Endothelial cell (in vitro differentiated cells): ENCODE measurements at places on chromosomes 7 and 10.

DNA sequence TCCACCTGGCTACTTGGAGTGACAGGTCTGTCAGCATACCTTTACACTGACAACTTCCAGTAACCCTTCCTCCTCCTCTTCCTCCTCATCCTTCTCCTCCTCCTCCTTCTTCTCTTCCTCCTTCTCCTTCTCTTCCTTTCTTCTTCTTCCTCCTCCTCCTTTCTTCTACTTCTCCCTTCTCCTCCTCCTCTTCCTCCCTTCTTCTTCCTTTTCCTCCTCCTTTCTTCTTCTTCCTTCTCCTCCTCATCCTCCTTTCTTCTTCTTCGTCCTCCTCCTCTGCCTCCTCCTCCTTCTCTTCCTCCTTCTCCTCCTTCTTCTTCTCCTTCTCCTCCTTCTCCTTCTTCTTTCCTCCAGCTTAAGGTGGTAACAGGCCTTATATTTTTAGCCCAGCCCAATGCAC lies 109.3 kb upstream of the PLXDC2 start:
- DNase-seq: no peak

GRCh38 chr7:974172-974571 lies 1.2 kb downstream of the COX19 start:
- DNase-seq: no peak

DNA sequence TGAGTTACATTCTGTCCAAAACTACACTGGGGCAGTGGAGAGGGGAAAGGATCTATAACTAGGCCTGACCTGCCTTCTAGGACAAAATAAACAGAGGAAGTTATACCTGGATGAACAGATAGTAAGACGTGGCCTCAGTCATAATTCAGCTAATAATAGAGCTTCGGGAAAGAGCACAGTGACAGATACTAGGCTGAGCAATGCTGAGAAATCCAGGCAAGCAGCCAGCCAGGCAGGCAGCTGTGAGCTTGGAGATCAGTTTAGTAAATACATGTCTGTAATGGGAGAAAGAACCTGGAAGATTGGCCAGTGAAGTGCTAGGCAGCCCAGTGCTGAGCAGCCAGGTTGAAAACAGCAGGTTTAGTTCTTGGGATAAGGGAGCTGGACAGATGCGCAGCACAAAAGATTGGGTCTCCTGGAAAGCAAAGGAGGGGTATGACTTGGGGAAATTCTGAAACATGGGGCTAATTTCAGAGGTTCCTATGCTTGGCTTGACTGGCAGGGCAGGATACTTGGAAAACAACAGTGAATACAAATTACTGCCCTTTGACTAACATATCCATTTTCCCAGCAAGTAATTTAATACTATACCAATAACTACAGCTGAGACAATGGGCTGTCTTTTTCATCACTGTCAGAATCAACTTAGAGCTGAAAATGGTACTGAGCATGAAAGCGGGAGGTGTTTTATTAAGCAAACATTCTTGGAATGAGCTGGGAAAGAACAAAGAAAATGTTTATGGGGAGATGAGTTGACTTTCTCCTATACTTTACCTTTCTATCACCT lies 140.8 kb downstream of the DGKB start:
- no peak for DNase-seq

- DNase-seq: no peak
Measured at GRCh38 chr10:86662186-86663045, 5.9 kb upstream of the LDB3 start.

- no peak for DNase-seq
Measured at GRCh38 chr10:3755440-3756359, 29.3 kb downstream of the KLF6 start.

DNA sequence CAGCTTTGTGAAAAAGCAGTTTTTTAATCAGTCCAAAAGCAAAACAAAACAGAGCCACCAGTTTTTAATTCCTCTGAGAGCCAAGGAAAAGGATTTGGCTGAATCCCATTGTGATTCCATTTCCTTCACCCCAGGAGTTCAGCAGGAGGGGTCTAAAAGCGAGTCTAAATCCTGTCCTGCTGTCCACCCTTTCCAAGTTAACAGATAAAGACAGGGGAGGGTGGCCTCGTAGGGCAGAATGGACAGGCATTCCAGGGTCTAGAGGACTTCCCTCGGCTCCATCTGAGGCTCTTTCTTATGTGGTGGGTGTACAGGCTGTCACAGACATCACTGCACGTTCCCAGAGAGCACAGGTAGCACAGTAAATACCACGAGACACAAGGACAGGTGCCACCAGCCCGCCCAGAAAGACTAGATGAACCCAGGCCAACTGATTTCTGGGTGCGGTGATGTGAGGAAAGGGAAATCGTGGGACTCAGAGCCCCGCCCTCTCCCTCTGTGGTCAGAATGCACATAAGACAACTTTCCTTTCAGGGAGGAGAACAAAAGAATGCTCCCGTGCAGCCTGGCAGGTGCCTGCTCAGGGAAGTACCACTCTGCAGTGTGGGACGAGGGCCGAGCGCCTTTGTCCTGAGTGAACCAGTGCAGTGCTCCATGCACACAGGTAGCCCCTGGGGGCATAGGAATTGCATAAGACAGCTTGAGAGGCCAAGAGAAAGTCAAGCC lies 119.7 kb downstream of the ABLIM1 start:
- DNase-seq: no peak

GRCh38 chr10:91683975-91684374 lies 51.1 kb upstream of the PPP1R3C start:
- DNase-seq: no peak

DNA sequence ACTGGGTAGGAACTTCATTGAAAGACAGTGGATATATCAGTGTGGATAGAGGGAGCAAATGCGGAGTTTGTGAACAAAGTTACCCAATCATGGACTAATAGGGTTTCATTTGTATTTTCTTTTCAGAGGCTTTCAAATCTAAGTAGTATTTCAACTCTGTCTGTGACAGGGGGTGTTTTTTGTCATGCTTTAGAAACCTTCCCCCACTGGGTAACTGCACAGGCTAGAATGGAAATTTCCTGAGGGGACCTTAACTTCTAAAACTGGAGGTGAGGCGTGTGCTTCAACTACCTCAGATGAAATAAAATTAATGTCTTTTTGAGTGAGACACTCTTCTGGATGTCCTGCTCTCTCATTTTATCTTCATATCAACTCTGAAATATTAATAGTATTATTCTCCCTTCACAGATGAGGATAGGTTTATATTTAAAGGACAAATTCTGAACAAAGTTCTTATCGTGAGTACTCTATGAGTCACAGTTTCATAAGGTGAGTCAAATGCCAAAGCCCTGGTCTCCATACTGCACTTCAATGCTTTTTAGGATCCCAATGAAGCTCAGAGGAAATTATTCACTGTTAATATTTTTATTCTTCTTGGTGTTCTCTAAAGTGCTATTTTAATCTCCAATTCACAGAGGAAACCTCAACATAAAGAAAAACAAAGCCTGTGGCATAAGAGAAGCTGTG lies 770.6 kb downstream of the CCSER2 start:
- DNase-seq: no peak

DNA sequence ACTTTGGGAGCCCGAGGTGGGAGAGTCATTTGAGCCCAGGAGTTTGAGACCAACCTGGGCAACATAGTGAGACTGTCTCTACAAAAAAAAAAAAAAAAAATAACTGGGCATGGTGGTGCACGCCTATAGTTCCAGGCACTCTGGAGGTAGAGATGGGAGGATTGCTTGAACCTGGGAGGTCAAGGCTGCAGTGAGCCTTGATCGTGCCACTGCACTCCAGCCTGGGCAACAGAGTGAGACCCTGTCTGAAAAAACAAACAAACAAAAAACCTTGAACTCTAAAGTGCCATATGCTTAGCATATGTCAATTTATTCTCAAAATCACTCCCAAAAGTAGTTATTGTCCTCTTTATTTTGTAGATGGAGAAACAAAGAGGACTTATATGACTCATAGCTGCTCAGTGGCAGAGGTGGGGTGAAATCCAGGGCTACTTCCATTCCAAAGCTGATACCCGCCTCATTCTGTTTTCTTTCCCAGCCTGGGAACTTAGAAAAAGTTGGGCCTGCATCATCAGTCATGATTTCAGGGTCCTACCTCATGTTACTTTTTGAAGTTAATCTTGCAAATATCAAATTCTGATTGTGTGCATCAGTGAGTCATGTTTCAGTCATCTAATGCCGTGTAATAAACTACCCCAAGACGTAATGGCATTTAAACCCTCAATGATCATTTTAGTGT lies 13.3 kb downstream of the DHTKD1 start:
- no peak for DNase-seq

- DNase-seq: no peak
Measured at GRCh38 chr7:55127622-55128081, 108.8 kb downstream of the EGFR start.

DNA sequence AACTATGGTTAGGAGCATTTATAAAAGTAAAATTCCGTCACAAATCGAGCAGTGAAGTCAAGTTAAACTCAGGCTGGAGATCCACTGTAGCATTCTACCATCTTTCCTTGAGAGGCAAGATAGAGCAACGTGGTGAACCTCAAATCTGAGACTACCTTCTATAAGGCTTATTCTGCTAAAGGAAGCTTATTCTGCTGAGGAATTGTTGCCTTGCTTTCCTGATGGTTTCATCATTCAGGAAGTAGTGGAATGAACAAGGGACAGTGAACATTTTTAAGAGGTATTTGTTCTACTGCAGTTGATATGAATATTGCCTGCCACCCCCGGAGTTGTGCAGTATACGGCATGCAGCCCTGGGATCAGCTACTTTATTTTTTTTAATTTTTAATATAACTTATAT lies 170.8 kb downstream of the VPS50 start:
- DNase-seq: no peak

DNA sequence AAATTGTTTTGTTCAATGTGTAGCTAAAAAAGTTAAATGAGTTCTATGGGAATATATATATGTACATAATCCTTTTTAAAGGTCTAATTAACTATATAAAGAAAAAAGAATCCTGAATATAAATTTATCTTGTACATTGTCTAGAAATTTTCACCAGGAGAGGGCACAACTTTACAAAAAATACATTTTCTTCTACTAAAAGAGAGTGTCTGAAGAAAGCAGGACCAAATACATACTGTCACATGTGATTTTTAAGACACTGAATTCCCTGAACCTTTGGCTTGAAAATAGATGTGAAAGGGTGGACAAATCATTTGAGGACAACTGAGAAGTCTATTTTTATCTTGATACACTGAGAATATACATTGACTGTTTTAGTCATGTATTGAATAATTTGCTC lies 204.3 kb downstream of the DGKB start:
- no peak for DNase-seq

DNA sequence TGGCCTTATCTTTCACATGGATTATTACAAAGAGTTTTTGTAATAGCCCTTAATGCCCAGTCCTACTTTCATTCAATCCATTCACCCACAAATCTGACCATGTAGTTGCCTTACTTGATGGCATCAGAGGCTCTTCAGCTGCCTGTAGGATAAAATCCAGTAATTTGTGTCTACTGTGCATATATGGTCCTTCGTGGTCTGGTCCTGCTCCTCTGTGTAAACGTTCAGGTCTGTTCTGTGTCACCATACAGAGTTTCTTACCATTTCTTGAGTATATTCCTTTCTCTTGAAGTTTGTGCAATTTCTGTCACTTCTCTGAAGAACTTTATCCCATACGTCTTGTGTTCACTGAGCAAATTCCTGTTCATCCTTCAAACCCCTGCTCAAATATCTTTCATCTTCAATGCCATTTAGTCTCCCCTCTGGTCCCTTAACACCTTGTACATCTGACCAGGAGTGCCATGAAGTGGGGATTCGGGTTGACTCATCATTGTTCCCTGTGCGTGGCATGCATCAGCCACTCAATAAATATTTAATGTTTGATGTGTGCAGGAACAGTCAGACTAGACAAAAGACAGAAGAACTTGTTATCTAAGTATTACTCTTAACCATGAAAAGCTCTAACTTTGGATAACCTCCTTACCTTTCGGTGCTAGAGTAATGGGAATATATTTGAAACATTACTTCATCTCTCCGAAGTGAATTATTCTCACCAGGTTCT lies 98.6 kb upstream of the RPA3 start:
- no peak for DNase-seq

GRCh38 chr10:88525371-88526069 lies 57.6 kb downstream of the RNLS start:
- no peak for DNase-seq

DNA sequence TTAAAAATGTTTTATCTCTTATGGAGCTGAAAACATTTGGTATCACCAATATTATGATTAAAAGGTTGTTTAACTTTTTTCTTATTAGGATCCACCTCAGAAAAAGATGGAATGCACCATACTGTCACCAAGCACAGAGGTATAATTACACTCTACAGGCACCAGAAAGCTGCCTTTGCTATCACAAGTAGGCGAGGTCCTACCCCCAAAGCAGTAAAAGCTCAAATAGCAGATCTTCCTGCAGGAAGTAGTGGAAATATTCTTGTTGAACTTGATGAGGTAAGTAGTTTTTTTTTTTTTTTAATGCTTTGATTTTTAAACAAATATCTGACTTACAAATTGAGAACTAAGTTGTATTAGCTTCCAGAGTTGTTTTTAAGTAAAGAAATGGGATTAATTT lies 68.5 kb downstream of the BTAF1 start:
- no peak for DNase-seq

DNA sequence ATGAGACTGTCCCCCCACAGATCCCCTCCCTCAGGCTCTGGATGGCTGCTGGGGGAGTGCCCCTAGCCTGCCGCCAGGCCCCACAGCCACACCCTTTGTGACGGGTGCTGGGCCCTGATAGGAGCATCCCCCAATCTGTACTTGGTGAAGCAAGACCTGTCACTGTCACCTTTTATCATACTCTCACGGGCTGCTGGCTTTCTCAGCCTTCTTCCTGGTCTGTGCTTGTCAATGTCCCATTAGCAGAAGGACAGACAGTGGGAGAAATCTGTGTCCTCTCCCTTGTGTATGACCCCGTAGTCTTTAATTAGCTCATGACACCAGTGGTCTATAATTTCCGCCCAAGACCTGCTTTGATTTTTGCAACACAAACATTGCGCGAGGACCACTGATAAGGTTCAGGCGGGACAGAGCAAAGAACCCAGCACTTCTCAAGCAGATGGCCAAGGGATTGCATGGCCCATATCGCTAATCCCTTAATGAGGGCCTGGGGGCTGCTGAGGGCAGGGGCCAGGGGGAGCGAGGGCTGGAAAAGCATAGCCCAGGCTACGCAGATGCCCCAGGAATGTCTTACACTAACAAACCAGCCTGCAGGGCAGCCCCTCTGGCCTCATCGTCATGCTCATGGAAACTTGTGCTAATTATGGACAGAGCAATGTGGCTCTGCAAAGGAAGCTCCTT lies 127.8 kb downstream of the PTPN20 start:
- DNase-seq: no peak
